ENCODE measurements at places on chromosomes 5 and 9.

- no peak for DNase-seq
These were observed 9.3 kb downstream of the CLPTM1L start for GRCh38 chr5:1335540-1336095.

GRCh38 chr9:36046923-36047322 lies 10.2 kb downstream of the RECK start:
- no peak for DNase-seq

DNA sequence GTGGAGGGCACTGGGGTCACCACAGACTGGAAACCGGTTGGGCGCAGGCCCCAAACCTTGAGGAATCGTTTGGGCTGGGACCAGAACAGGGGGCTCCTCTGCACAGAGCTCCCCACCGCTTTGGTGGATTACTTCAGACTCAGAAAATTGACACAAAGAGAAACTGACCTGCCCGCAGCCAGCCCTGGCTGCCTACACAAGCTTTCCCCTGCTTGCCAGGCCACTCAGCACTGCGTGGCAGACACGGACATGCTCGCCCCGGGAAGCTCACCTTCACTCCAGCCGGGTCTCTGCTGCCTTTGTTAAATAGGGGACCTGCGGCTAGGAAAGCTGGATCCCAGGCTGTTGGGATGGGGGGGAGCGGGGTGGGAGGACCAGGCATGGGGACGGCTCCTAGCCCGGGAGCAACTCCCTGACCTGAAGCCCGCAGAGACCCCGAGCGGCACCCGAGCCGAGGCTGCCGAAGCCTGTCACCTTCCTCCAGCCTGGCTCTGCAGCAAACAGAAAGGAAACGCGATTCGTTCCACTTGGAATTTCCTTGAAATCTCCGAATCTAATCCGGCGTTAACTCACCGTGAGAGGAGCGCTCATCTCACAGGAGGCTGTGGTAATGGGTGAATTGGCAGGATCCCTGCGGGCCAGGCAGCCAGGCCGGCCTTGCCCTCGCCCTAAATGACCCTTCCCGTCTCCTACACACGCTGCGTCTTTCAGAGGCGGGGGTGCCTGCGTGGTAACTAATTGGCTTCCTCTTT lies 8.8 kb downstream of the PAX5 start:
- no peak for DNase-seq

- no peak for DNase-seq
These were observed 116.3 kb upstream of the KLF9 start for GRCh38 chr9:70530716-70531115.

GRCh38 chr9:113210815-113211214 lies 10.3 kb downstream of the FKBP15 start:
- DNase-seq: no peak

- no peak for DNase-seq
These were observed 1.5 kb downstream of the SHROOM1 start for GRCh38 chr5:132828846-132829494.

- DNase-seq: no peak
These were observed 6.7 kb downstream of the TMEM174 start for GRCh38 chr5:73179730-73180129.

DNA sequence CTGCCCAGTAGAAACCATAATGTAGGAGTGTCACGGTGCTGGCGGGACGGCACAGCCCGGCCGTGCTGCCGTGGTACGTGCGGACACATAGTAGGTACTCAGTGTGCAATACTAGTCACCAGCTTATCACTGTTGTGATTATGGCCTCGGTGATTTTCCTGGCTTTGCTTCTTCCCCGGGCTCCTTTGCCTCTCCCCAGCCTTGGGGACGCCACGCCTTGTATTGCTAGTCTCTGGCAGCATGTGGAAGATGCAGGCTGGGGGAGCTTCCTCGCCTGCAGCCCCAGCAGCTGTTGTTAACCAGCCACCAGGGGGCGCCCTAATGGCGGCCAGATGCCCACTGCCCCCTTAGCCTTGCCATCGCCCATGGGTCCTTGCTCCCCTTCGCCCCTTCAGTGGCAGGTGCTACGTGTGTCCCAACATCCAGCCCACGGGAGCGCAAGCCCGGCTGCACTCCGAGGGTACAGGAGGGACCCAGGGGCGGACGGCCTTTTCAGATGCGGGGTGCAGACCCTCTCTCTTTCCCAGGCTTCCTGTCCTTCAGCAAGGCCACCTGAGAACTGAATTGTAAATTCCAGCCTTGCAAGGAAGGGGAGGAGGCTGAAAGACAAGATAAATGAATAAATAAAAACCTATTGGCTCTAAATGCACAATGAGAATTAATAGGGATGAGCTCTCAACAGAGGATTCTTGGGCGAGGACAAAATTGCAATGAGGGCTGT lies 8.0 kb downstream of the NTNG2 start:
- DNase-seq: peak; percentile 65

DNA sequence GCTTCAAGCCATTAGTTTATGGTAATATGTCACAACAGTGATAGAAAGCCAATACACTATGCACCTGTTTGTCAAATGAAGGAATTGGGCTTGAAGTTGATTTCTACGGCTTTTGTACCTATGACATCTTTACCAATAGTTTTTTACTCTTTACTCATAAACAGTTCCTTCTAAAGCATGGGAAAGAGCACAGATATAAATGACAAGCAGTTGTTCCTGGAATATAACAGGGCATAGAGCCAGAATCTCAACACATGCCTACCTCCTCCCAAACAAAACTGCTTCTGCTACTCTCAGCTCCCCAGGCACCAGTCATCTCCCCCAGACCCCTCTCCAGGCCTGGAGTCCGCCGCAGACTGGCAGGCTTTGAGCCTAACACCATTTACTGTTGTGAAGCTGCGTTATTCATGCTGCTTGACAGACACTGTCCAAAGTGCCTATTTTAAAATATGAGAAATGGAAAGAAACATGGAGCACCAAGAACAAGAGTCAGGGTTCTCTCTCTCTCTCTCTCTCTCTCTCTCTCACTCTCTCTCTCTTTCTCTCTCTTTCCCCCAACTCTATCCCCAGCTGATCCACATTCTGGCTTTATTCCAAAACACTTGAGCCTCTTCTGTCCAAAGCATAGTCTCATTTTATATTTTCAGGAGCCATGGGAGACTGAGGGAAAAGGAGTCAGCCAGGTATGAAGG lies 111.6 kb downstream of the ADRB2 start:
- no peak for DNase-seq

GRCh38 chr9:68927165-68927564 lies 86.7 kb downstream of the PRKACG start:
- no peak for DNase-seq

GRCh38 chr5:116564756-116565490 lies 9.7 kb downstream of the SEMA6A start:
- DNase-seq: no peak

DNA sequence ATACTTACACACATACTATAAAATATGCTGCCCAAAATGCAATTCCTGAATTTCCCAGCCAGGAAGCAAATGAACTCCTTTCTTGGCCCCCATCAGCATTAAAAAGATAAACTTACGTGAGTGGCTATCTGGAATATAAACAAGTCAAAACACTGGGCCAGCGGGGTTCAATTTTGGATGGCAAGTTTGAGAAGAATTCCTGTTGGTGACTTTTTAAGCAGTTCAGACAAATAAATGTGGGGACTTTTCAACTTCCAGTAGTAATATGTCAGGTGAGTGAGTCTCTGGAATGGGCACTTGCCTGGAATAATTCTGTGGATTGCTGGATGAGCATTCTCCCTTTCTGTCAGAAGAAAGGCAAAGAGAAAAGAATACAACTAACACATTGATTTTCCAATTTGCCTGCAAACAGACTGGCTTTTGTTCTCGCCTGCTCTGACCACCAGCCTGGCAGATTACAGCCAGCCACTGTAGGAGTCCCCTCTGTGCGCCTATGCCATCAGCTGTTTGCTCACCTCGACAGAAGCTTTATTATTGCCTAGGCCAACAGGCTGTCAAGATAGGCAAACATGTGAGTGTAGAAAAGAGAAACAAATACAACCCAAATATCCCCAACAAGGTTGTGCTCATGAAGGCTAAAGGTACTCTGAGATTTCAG lies 78.6 kb downstream of the MRPS27 start:
- no peak for DNase-seq

DNA sequence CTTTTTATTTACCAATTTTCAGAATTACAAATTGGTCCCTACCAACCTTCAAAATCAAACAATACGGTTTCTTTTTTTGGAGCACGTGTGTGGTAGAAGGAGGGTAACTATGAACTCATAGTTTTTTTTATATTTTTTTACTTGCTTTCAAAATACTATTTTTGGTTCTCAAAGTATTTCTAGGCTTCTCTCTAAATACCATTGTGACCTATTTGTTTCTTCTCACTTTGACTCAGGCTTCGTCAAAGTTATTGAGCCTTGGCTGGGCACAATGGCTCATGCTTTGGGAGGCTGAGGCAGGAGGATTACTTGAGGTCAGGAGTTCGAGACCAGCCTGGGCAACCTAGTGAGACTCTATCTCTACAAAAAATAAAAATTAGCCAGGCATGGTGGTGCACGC lies 11.6 kb upstream of the KIF27 start:
- DNase-seq: no peak

DNA sequence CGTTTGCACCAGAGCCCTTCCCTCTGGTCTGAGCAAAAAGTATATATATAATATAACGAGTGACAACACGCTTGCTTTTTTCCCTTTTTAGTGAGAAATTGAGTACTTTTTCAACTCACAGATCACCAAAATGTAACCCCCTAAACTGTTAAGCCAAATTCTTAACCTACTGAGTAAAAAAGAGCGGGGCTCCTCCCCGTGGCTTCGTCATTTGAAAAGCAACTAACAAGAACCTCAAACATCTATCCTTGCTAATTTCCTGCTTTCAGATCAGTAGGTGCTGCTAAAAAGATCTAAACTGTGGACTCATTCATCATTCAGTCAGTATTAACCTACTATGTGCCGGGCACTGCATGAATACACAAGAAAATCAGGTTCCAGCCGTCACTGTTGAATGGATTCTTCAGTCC lies 1.0 kb upstream of the PTBP3 start:
- peak; percentile 53 for DNase-seq

DNA sequence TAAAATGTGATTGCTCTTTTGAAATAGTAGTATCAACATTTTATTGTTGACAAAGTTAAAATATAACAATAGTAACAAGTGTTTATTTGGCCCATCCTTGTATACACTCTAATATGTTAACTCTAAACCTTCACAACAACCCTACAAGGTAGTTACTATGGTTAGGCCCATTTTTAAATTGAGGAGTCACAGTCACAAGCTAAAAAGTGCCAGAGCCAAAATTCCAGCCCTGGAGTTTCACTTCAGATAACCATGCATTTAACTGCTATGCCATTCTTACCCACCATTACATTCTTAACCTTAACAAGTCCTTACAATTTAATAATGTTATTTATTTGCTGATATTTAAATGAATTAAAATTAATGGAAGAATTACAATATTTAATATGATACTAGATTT lies 91.2 kb downstream of the CWC27 start:
- no peak for DNase-seq

DNA sequence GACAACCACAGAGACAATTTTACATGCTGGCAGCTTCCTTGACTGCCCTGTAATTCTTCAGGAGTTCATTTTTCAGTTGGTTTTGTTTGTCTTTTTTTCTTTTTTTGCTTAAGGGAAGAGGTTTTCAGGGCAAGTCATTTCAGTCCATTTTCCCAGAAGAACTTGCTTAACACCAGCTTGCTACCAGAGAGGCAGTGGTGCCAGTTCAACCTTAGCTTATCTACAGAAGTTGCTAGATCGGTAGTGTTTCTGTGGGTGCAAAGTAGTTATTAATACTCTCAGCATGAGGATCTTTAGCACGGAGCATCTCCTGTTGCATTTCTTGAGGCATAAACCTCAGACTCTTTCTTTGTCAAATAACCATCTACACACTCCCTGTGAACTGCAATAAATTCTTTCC lies 1.1 kb downstream of the SPEF2 start:
- no peak for DNase-seq

DNA sequence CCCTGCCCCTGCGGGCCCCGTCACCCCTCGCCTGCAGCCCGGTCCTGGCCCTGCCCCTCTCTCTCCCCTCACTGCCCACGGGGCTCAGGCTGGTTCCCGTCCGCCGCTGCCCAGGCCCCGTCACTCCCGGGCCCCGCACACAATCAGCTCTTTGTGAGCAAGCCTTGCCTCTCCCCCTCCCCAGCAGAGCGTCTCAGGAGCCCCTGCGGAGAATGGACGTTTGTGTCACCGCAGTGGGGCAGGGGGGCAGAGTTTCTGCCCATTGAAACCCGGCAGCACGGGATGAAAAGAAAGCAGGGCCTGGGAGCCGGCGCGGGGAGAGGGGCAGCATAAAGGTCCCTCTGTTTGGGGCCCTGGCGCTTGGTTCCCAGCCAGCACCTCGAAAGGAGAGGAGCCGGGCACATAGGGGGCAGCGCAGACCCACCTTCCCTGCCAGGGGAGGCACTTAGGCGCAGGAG lies 13.5 kb upstream of the NUP214 start:
- no peak for DNase-seq
